Stimulated activated CD4-positive, alpha-beta T cell treated with anti-CD3 and anti-CD28 coated beads, Interleukin-1b, Interleukin-23, amount 100 ng/mL, for 48 hours (primary cell): ENCODE measurements at places on chromosomes 2 and 18.

DNA sequence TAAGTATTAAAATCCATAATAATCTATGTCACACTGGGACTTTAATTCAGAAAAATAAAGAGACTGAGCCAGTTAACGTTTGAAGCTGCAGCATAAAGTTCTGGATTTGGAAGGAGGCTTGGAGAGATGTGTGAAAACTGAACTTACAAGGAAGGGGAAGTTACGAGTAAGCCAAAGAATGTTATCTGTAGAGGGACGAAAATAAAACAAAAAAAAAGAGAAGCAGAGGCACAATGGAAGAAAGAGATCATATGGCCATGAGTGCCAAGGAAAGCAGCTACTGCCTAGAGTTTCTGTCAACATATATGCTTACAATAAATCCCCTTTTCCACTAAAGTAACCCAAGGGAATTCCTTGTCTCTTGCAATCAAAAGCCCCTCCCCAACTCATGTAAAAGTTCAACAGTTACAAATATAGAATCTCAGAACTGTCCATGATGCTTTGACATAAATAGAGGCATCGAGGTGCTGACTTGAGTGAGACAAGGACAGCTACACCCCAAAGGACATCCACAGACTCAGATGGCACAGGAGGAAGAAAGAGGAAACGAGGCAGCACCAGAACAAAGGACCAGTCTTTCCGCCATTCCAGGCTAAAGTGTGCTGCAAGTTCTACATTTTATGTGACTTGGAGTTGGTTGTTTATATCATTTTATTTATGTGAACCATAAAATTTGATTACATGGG lies 16.1 kb upstream of the ARL5A start:
- no peak for DNase-seq

- no peak for DNase-seq
Observed at GRCh38 chr2:98828369-98828744, 97.4 kb upstream of the MGAT4A start.

- no peak for DNase-seq
Observed at GRCh38 chr2:138497294-138497693, 4.3 kb upstream of the SPOPL start.

- DNase-seq: no peak
Observed at GRCh38 chr2:196291426-196291825, 120.0 kb upstream of the STK17B start.

DNA sequence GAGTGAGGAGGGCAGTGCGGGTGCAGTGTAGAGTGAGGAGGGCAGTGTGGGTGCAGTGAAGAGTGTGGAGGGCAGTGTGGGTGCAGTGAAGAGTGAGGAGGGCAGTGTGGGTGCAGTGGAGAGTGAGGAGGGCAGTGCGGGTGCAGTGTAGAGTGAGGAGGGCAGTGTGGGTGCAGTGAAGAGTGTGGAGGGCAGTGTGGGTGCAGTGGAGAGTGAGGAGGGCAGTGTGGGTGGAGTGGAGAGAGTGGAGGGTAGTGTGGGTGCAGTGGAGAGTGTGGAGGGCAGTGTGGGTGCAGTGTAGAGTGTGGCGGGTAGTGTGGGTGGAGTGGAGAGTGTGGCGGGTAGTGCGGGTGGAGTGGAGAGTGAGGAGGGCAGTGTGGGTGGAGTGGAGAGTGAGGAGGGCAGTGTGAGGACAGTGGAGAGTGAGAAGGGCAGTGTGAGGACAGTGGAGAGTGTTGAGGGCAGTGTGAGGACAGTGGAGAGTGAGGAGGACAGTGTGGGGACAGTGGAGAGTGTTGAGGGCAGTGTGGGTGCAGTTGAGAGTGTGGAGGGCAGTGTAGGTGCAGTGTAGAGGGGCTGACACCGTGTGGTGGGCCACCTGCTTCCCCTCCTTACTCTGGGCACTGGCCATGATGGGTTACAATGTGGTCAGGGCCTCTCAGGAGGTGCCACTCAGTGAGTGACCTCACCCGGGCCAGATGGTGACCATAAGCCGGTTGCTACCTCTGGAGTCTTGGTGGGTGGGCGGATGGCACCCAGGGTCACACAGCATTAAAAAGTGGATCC lies 28.5 kb downstream of the INPP4A start:
- DNase-seq: no peak

DNA sequence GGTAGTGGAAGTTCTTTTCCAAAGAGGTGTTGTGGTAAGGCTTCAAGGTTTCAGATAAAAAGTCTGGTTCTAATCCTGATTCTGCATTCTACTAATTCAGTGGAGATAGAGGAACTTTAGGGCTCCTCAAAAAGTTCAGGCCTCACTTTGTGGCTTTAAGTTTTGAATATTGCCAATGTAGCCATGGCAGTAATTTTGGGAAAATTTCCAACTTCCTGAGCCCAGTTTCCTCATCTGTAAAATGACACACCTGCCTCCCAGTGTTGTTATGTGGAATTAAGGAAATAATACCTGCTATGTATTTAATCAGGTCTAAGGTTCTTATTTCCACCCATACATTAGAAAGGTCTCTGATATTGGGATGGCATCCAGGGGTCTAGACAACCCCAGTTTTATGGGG lies 147.6 kb upstream of the ITGA6 start:
- no peak for DNase-seq

DNA sequence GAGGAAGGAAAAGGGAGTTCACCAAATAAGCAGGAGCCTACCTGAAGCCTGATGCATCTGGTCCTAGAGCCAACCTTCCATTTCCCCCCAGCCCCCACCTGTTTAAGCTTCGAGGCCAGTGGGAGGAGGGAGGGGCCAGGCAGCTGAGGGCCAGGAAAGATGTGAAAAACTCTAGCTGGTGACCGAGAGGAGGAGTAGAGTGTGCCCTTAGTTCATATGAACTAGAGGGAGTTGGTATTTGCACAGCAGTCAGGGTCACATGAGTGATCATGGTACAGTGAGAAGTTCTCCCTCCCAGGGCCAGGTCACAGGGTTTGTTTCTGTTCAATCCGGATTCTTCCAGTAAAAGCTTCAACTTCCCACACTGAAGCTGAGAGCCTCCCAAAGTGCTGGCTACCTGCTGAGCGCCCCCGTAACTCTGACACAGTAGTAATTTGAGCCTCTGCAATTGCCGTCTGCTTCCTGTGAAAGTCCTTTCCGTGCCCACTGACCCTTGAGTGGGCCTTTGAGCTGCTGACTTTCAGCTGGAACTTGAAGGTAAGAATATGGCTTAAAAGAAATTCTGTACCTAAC lies at the start of gene SULT1C2:
Gene SULT1C2 (plus strand): TSS at position 362 of the 573 bp plus-strand sequence. CDS start 4,773 bp downstream, outside the sequence.
- DNase-seq: no peak

- DNase-seq: no peak
Observed at GRCh38 chr18:75783566-75784281, 356.2 kb upstream of the SMIM21 start.

DNA sequence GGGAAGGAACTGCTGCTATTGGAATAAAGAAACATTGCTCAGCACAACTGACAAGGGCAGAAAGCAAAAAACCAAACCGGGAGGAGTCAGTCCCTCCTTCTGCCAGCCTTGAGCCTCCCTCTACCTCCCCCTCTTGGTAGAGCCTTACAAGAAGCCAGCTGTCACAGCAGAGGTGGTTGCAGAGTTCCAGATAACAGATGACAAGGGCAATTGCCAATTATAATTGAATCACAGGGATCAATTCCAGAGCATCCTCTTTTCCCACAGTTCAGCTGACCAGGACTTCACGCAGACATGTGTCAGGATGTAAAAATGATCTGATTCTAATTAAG lies 548.2 kb upstream of the LRRTM1 start:
- DNase-seq: no peak

DNA sequence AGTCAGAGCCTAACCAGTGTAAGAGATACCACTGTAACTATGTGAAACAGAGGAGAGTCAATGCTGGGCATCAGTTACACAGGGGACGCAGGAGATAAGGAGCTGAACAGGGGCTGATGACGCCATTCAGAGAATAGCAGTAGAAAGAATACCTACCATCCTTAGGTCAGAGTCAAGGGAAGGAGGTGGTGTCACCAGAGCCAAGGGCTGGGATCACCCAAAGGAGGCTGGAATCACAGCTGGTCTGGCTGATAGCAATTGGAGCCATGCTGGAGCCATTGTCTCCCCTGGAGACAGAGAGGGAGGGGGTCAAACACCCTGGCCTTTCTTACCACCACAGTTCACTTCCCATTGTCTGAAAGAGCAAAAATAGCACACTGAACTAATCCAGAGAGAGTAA lies 37.3 kb upstream of the C18orf32 start:
- DNase-seq: no peak

DNA sequence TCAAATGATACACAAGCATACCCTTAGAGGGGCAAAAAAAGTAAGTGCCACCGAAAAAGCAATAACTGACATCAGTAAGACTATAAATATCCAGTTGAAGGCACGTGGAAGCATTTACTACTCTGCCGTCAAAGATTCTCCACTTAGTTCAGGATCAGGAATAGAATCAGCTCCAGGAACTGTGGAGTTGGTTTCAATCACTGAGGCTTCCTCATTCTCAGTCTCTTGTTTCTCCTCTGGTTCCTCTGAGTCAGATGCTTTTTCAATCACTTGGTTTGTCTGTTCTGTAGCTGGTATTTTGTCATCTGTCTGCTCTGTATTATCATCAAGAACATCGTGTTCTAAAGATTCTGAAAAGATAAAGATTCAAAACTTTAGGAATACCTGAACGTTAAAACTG lies 72.2 kb downstream of the LNPK start:
- no peak for DNase-seq

DNA sequence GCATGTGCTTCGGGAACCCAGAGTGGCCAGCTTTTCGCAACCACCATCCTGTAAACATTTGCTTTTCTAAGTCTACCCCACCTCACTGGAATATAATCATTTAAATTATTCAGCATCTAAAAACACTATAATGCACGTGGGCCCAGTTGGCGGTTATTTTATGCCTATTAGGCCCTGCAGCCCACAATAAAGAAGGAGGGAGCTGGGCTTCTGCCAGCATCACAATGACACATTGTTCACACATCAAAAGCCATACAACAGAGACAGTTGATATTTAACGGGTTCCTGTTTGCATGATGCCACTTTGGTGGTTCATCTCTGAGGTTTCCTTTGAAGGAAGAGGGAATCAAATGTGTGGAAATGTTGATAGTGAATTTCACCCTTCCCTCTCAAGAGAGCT lies 916.0 kb upstream of the CELF4 start:
- DNase-seq: no peak
